ENCODE measurements at places on chromosomes 6 and 20.

- no peaks in the 10 kb centered on the region for H3K27me3 ChIP-seq
- H3K4me3 ChIP-seq, result no peak overlapping the region
- H3K27ac ChIP-seq, result no peak overlapping the region
- H3K4me1 ChIP-seq, result peaks cover 2% of the 10 kb centered on the region
- no peak for DNase-seq
- peaks cover 3% of the 10 kb centered on the region for H3K36me3 ChIP-seq
These were observed 56.0 kb downstream of the CDK5RAP1 start for GRCh38 chr20:33345342-33345741.

GRCh38 chr6:148509800-148510581, 167.4 kb downstream of the SASH1 start:
- peaks cover 35% of the 10 kb centered on the region for H3K27me3 ChIP-seq
- H3K4me1 ChIP-seq, result no peaks in the 10 kb centered on the region
- no peak for DNase-seq
- no peaks in the 10 kb centered on the region for H3K36me3 ChIP-seq

DNA sequence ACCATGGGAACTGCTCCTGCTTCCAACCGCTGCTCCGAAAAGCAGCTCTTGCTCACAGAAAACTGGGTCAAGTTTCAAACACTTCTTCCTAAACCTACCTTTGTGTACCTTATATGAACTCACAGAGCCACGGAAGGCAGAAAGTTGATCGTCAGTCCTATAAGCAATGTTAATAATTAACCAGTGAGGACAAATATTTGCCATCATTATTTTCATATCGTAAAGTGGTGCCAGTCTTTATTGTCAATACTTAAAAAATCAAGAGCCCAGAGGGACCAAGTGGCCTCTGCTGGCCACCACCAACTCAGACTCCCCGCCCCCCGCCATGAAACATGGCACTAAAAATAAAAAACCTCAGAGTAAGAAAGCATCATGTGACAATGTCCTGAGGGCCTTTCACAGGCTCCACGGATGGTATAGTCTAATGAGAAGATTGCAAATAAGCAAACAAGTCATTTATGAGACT, 9.1 kb upstream of the PBOV1 start:
- peaks cover 9% of the 10 kb centered on the region for H3K27me3 ChIP-seq
- no peak for DNase-seq
- no peaks in the 10 kb centered on the region for H3K4me1 ChIP-seq
- H3K4me3 ChIP-seq, result no peak overlapping the region

GRCh38 chr6:115901896-115902295, 158.8 kb downstream of the FRK start:
- H3K4me1 ChIP-seq, result no peaks in the 10 kb centered on the region
- H3K27ac ChIP-seq, result no peak overlapping the region
- peaks cover 5% of the 10 kb centered on the region for H3K27me3 ChIP-seq
- no peaks in the 10 kb centered on the region for H3K36me3 ChIP-seq
- no peak for DNase-seq

DNA sequence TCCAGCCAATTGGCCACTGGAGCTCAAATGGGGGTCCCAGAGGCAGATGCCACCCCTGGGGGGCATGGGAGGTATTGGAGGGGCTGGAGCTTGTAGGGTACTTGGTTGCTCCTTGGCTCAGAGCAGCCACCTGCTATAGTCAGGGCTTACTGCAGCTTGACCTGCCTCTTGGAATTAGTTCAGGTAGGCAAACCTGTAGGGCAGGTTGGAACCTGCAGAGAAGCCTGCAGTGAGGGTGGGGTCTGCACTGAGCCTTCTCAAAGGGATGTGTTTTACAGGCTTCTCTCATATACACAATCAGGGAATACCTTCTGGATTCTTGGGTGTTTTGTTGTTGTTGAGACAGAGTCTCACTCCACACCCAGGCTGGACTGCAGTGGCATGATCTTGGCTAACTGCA, 94.2 kb upstream of the MYL9 start:
- no peaks in the 10 kb centered on the region for H3K36me3 ChIP-seq
- H3K27me3 ChIP-seq, result no peaks in the 10 kb centered on the region
- no peak overlapping the region for H3K4me3 ChIP-seq
- H3K4me1 ChIP-seq, result no peaks in the 10 kb centered on the region

- H3K4me1 ChIP-seq, result peaks cover 14% of the 10 kb centered on the region
- H3K36me3 ChIP-seq, result no peaks in the 10 kb centered on the region
- no peaks in the 10 kb centered on the region for H3K27me3 ChIP-seq
- peak; percentile 36 for DNase-seq
- H3K4me3 ChIP-seq, result peak overlapping the region; percentile 29
These were observed 1.2 kb downstream of the SLC2A4RG start for GRCh38 chr20:63740627-63741353.

DNA sequence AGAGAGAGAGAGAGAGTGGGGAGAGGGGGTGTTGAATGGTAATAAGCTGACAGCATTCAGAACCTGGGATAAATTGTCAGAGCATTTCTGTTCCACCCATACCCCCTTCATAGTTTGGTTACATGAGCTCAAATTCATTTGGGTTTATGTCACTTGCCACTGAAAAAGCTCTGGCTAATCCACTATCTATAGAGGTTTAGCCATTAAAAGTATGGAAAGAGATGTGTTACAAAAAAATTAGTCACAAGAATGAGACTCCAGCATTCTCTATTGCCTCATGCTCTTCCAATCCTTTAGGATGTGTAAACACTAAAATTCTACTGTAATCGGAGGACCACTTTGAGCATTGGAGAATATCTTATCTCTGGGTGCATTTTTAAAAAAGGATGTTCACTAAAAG, 297.6 kb upstream of the TCF21 start:
- no peaks in the 10 kb centered on the region for H3K27me3 ChIP-seq
- H3K36me3 ChIP-seq, result no peaks in the 10 kb centered on the region
- H3K4me3 ChIP-seq, result no peak overlapping the region

DNA sequence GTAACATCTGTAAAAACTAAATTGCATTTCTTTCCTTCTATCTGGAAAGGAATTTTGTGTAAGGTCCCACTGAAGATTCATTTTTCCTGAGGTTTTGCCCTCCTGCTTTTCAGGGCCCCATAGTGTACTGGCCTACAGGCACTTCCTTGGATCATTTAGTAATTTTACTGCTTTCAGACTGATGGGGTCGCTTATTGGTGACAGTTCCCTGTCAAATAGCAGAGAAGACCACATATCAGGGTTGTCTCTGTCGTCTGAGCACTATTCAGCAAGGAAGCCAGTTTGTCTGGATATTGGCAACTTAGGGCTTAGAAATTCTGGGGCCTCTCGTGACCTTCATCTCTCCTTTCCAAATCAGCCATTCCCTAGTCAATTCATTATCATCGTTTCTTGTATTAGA, 3.5 kb downstream of the GRM1 start:
- peaks cover 37% of the 10 kb centered on the region for H3K27me3 ChIP-seq
- H3K27ac ChIP-seq, result no peak overlapping the region
- H3K36me3 ChIP-seq, result peaks cover 2% of the 10 kb centered on the region
- H3K4me1 ChIP-seq, result no peaks in the 10 kb centered on the region

- no peak overlapping the region for H3K27ac ChIP-seq
- no peak for DNase-seq
- H3K36me3 ChIP-seq, result no peaks in the 10 kb centered on the region
- H3K27me3 ChIP-seq, result peaks cover 11% of the 10 kb centered on the region
- H3K4me1 ChIP-seq, result no peaks in the 10 kb centered on the region
These were observed 135.0 kb downstream of the CLIC5 start for GRCh38 chr6:45880676-45881075.

GRCh38 chr6:4349931-4350330, 214.6 kb upstream of the ECI2 start:
- H3K4me1 ChIP-seq, result no peaks in the 10 kb centered on the region
- DNase-seq, result no peak
- no peaks in the 10 kb centered on the region for H3K36me3 ChIP-seq
- no peak overlapping the region for H3K27ac ChIP-seq
- no peak overlapping the region for H3K4me3 ChIP-seq

- H3K36me3 ChIP-seq, result peaks cover 11% of the 10 kb centered on the region
- no peak for DNase-seq
- no peak overlapping the region for H3K27ac ChIP-seq
- H3K4me3 ChIP-seq, result no peak overlapping the region
These were observed 170.0 kb downstream of the AKAP7 start for GRCh38 chr6:131305037-131305850.

GRCh38 chr6:131924881-131925474, 26.2 kb downstream of the CCN2 start:
- H3K4me3 ChIP-seq, result no peak overlapping the region
- H3K4me1 ChIP-seq, result no peaks in the 10 kb centered on the region
- no peaks in the 10 kb centered on the region for H3K36me3 ChIP-seq
- DNase-seq, result no peak
- H3K27ac ChIP-seq, result no peak overlapping the region

- H3K27ac ChIP-seq, result no peak overlapping the region
- no peak for DNase-seq
- no peaks in the 10 kb centered on the region for H3K27me3 ChIP-seq
- H3K36me3 ChIP-seq, result no peaks in the 10 kb centered on the region
These were observed 47.0 kb upstream of the NT5E start for GRCh38 chr6:85402922-85403321.

DNA sequence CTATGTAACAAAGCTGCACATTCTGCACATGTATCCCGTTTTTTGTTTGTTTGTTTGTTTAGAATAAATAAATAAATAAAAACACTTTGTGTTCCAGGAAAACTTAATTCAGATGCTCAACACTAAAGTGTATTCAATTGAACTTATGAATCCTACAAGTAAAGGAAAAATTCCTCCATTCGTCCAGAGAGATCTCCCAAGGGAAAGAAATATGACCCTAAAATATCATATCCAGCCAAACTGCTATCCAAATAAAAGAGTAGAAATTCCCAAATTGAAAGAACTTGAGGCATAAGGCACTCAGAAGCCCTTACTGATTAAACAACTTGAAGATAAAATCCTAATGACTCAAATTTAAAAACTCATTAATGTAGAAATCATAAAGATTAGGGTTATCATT, 90.4 kb downstream of the MOXD1 start:
- H3K27me3 ChIP-seq, result peaks cover 11% of the 10 kb centered on the region
- H3K36me3 ChIP-seq, result peaks cover 5% of the 10 kb centered on the region
- H3K4me3 ChIP-seq, result no peak overlapping the region
- no peak for DNase-seq
- H3K4me1 ChIP-seq, result no peaks in the 10 kb centered on the region
- no peak overlapping the region for H3K27ac ChIP-seq

- H3K27me3 ChIP-seq, result no peaks in the 10 kb centered on the region
- no peak overlapping the region for H3K27ac ChIP-seq
- H3K4me3 ChIP-seq, result no peak overlapping the region
- H3K4me1 ChIP-seq, result peaks cover 6% of the 10 kb centered on the region
- DNase-seq, result no peak
- peaks cover 9% of the 10 kb centered on the region for H3K36me3 ChIP-seq
These were observed 41.1 kb downstream of the STX7 start for GRCh38 chr6:132471787-132472186.

- H3K4me1 ChIP-seq, result no peaks in the 10 kb centered on the region
- H3K27me3 ChIP-seq, result peaks cover 4% of the 10 kb centered on the region
- no peaks in the 10 kb centered on the region for H3K36me3 ChIP-seq
- no peak overlapping the region for H3K4me3 ChIP-seq
These were observed 98.0 kb downstream of the ERMARD start for GRCh38 chr6:169849396-169849795.

DNA sequence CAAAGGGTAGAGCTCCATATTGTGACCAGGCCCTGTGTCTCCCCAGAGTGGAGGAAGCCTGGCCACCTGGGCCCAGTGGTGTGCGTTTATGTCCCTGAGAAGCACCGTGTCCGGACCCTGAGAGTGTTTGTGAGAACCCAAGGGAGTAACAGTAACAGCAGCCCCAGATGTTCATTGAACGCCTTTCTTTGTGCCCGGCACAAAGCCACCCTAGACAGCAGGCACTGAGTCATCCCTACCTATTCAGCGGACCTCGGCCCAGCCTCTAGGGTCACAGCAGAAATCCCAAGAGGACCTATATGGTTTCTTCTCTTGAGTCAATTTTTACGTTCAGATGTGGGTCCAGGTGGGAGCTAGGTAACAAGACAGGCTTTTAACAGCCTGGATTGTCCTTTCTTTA, 24.5 kb downstream of the BCAS4 start:
- no peak overlapping the region for H3K4me3 ChIP-seq
- peaks cover 73% of the 10 kb centered on the region for H3K4me1 ChIP-seq
- peak overlapping the region; percentile 98 for H3K27ac ChIP-seq
- no peak for DNase-seq
- no peaks in the 10 kb centered on the region for H3K27me3 ChIP-seq

DNA sequence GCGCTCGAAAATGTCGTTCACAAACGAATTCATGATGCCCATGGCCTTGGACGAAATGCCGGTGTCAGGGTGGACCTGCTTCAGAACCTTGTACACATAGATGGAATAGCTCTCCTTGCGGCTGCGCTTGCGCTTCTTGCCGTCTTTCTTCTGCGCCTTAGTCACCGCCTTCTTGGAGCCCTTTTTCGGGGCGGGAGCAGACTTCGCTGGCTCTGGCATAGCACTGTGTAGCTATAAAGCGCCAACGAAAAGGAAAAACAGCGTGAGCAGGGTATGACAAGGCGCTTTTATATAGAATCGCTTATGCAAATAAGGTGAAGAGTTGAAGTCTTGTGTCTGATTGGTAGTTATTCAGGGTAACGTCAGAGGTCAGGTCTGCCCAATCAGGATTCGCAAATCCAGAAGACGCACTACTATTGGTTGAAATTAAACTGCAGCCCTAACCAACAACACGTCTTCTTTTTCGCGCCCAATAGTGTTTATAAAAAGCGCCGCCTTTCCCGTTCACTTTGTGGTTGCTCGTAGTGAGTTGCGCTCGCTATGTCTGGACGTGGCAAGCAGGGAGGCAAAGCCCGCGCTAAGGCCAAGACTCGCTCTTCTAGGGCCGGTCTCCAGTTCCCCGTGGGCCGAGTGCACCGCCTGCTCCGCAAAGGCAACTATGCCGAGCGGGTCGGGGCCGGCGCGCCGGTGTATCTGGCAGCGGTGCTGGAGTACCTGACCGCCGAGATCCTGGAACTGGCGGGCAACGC, 114.8 kb upstream of the PRSS16 start:
- H3K4me1 ChIP-seq, result peaks cover 12% of the 10 kb centered on the region
- no peaks in the 10 kb centered on the region for H3K27me3 ChIP-seq
- no peaks in the 10 kb centered on the region for H3K36me3 ChIP-seq
- H3K4me3 ChIP-seq, result no peak overlapping the region
- DNase-seq, result peak; percentile 89

DNA sequence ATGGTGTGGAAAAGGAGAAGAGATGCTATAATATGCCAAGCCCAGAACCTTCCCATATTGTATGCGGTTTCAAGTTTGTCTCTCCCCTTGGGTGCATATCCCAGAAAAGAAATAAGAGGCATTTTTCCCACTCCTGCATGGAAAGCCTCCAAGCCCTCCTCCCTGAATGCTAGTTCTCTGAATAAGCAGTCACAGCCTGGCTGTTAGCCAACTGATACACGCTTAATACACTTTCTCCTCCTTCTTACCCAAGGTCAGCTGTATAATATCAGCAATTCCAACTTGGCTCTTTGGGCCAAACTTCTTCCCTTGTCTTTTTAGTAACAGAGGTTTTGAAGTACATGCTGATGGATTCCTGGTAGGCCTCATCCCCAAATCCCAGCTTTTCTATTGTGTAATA, 440.1 kb downstream of the EPHA7 start:
- no peak overlapping the region for H3K27ac ChIP-seq
- no peak for DNase-seq
- H3K4me3 ChIP-seq, result no peak overlapping the region
- no peaks in the 10 kb centered on the region for H3K4me1 ChIP-seq
- no peaks in the 10 kb centered on the region for H3K27me3 ChIP-seq

Measured in activated naive CD8-positive, alpha-beta T cell treated with anti-CD3 and anti-CD28 coated beads, Interleukin-2, amount 50 U/mL, for 24 hours (primary cell).